ENCODE measurements at places on chromosomes 2 and 18.

- no peak for DNase-seq
Measured at GRCh38 chr2:60091894-60092293, 461.6 kb downstream of the BCL11A start.

- DNase-seq = no peak
Measured at GRCh38 chr2:206088248-206088647, 2.3 kb upstream of the INO80D start.

DNA sequence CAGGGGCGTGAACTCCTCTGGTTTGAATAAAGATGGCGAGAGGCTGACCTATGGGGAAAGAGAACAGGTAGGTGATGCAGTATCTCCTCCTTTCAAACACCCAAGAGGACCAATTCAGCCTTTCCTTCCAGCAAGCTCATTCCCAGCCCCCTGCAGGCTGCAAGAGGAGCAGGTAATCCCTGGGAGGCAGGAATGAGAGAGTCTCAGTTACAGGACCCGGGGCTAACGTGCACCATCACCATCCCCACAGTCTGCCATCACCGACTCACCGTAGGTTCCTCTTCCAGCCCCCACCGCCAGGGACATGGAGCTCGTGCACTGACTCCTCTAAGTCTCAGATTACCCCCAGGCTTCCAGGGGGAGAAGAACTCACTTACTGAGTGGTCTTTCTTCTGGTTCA is 26.7 kb downstream of the XDH start:
- DNase-seq = peak; percentile 41

- DNase-seq = no peak
Measured at GRCh38 chr2:219697811-219698747, 70.6 kb downstream of the SLC4A3 start.

GRCh38 chr18:36169938-36170337 is 17.4 kb upstream of the MOCOS start:
- no peak for DNase-seq

DNA sequence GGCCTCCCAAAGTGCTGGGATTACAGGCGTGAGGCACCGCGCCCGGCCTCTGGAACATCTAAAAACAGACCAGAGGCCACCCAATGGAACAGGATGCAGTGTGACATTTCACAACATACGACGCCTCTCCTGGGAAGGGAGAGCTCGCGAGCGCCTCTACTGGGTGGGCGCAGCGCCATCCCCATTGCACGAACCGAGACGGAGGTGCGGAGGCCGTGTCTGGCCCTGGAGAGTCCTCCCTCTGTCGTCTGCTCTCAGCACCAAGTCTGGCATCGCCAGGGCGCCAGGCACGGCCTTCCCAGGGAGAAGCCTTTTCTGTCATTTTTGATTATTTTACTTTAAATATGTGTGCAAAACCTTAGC is 9.4 kb upstream of the GBX2 start:
- peak; percentile 72 for DNase-seq

GRCh38 chr18:71505526-71505925 is 1038.6 kb downstream of the CBLN2 start:
- DNase-seq = no peak

DNA sequence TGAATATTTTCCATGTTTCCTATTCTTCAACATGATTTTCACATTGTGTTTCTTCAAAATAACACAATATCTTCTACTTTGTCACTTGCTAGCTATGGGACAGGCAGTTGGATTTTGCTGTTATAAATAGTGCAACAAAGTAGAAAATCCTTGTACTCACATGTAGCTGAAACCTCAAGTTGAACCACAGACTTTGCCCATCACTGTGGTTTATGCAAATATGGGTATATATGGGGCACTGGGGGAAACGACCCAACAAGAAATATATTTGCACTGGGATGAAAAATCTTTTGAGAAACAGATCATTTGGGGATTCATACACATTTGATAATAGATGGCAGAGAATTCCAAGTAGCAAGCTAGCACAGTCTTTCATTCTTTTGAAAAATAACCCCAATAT is 486.3 kb upstream of the MAP2 start:
- no peak for DNase-seq

GRCh38 chr2:161965994-161966393 is 108.0 kb downstream of the DPP4 start:
- DNase-seq = no peak

DNA sequence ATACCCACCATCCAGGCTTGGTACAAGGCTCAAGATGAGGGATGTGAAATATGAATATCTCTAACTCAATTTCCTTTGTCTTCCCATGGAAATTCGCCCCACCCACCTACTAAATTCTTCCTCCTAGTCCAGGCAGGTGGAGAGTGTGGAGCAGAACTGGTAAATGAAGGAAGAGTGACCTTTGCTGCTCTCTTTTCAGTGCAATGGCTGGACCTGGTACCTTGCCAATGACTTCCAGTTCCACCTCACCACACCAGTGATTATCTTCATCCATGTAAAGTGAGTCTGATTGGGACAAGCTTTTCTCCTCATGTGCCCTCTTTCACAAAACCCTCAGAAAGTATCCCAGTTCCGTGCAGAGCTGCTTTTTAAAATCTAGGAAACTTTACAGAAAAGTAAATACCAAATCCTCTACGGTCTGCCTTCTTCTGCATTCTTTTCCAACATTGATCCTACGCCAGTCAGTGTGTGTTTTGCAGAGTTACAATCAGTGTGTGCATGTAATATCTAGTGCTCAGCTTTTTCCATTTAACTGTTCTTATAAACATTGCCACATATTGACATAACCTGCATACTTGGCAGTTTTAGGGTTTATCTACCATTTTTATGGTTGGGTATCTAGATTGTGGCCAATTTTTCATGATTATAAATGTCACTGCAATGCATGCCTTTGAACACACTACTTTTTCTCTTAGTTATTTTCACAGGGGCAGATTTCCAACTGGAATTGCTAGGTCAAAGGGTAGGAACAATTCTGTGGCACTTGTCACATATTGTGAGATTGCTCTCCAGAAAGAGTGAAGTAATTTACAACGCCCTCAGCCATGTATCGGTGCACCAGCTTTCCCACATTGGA is 86.5 kb upstream of the SEC11C start:
- DNase-seq = no peak

- DNase-seq = no peak
Measured at GRCh38 chr2:71277147-71277475, 50.2 kb upstream of the PAIP2B start.

GRCh38 chr18:53771664-53772063 is 452.8 kb downstream of the MBD2 start:
- DNase-seq = no peak

GRCh38 chr2:125106710-125107109 is 1081.6 kb downstream of the CNTNAP5 start:
- DNase-seq = no peak

DNA sequence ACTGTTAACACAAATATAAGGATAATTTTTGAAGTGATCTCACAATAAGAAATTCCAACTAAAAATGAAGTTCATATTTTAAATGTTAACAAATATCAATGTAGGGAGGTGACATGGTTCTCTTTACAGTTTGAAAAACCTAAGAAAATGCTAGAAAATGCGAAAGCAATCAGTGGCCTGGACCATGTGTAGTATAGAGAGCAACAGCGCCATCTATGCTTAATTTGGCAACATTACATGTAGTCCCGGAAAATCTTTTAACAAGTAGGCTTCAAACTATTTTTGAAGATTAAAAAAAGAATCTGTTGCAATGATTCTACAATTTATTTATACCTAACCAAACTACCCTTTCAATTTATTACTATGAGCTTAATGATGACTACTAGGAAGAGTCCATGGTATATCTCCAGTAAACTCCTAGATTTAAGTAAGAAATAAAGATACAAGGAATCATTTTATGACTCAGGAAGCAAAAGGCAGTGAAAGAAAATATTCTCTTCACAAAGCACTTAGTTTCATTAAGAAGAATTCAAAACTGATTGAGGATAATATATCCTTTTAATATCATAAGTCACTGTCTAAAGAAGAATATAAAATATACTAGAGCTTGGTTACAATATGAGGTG is 33.3 kb downstream of the NDUFA10 start:
- peak; percentile 55 for DNase-seq

DNA sequence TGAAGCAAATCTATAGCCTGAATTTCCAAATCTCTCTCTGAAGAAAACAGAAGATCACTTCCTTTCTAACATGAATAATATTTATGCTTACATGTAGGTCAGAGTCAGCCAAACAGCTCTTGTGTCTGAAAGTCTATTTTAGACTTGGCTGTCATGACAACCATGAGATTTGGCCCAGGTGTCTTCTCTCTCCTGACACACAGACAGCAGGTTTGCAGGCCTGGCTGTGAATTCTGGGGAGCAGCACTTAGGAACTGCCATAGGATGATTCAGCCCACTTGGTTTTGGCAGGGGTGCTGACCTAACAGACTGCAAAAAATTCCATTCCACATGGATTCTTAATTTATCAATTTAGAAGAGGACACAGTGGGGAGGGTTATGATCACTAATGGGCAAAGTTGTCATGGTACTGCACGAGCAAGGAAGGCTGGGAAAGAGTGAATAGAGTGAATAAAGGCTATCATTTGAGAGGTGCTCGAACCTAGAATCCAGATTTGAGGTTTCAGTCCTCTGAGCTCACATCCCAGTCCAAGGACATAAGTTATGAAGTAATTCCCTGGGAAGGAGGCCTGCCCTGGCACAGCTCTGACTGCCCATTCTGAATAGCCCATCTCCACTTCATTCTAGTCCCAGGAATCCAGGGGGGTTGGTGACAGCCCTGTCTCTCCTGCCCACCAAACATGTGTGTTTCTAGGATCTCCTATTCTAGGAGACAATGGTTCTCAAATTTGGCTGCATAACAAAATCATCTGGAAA is 453.9 kb upstream of the TRIB2 start:
- no peak for DNase-seq

DNA sequence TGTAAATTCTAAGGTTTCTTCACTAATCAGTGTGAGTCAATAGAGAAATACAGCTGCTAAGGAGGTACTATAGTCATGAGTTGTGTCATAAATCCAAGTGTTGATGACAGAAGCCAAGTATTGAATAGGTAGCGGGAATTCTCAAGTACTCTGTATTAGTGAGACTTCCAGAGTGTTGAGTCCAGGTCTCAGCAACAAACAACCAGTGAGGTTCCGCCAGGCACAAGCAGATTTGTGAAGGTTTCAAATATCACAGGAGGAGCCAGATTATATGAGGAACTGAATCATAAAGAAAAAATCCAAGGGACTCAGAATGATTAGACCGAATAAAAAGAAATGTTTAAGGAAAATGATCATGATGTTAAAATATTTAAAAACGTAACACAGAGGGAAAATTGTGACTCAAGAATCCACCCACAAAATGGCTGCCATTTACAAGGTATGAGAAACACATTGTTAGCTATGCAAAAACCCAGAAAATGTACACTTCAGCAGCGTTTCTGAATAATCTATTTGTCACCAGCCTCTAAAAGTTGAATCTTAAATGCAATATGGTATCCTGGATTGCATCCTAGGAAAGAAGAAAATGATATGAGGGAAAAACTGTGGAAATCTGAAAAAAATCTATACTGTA is 27.3 kb upstream of the EVA1A start:
- no peak for DNase-seq

- DNase-seq = no peak
Measured at GRCh38 chr2:113879457-113879856, 10.4 kb upstream of the ACTR3 start.

- no peak for DNase-seq
Measured at GRCh38 chr2:7693246-7694075, 776.2 kb downstream of the RNF144A start.

- DNase-seq = no peak
Measured at GRCh38 chr2:163717515-163717914, 18.3 kb downstream of the FIGN start.

DNA sequence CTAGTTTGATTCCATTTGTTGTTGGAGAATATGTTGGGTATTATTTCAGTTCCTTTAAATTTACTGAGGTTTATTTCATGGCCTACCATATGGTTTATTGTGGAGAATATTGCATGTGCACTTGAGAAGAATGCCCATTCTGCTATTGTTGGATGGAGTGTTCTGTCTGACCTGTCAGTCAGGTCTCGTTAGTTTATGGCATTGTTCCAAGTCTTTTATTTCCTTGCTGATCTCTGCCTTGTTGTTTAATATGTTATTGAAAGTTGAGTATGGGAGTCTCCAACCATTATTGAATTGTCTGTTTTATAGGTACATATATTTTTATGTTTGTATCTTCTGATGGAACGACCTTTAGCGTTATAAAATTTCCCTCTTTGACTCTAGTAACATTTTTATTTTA is 86.3 kb downstream of the PTPN4 start:
- DNase-seq = no peak

- no peak for DNase-seq
Measured at GRCh38 chr2:18483896-18484295, 76.6 kb downstream of the RDH14 start.

DNA sequence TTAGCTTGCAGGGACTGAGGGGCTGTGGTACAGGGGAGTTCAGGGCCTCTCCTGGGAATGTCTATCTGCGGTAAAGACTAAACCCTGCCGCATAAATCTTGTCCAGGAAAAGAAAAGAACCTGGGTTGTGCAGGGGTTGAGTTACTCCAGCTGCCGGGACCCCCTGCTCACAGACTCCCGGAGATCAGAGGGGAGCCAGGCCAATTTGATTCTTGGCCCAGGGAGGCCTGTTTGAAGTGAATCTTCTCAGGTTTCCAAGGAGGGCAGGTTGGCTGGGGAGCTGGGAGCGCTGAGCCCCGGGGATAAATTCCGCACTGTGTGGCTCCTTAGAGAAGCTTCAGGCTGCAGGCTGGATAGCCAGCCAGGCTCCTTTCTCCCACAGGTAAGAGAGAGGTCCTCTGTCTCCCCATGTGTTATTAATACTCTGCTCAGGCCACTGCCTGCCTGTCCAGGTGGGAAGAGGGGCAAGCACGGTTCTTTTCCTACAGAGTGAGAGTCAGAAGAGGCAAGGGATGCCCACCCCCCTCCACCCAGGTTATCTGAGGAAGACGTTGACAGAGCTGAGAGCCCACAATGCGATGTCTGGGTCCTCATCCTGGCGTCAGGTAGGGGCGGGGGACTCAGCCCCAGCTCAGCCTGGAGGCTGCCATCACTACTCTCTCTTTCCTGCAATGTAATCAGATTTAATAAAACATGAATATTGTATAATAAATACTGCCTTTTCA is 82.7 kb downstream of the LONRF2 start:
- DNase-seq = no peak

DNA sequence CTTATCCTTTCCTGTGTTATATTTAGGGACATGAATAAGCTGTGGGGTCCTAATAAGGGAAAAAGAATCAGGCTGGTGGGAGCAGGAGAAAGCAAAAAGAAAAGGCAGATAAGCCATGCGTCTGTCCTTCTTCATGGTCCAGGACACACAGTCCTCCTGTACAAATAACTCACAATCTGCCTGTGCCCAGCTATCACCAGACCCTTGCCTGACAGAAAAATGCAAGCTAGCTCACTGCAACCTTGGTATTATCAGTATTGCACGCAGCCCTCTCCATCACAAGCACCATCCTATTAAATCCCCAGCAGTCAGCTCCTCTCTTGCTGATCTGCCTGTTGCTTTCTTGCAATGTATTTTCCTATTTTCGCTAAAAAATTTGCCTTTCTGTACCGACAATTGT is 78.0 kb downstream of the NEURL3 start:
- no peak for DNase-seq

DNA sequence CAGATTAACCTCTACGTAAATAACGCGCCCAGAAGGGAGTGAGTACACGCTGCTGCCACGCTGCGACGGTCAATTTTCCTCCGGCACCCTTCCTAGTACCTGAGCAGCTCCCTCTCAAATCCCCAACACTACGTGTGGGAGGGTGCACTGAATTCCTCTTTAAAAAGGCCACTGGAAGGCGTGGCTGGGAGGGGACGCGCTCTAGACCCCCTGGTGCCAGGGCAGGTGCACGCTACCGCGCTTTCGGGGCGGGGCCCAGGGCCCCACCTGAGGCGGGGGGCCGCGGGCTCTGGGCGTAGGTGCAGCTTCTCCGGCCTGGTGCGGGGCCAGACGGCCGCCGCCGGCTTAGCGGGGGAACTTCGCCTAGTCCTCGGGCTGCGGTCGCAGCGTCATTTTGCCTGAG is 668 bp upstream of the ANKRD12 start:
- DNase-seq = peak; percentile 77
